ENCODE measurements at places on chromosomes 3 and 15.

DNA sequence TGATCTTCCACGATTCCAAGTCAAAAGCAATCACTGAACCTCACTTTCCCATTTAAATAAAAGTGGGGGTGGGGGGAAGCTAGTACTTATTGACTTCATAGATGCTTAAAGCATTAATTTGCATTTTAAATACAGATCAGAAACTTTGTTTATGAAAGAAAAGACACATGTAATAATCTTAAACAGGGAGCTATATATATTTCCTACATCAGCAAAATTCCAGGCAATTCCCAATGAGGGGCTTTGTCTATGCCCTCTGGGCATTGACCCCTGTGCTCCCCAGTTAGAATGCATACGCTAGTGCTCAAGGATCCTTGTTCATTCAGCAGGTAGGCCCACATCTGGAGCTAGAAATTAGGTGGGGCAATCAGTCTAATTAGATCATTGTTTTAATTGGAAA is 20.0 kb downstream of the SERPINI2 start:
- DNase-seq, result no peak

- no peak for DNase-seq
These were observed 2.0 kb upstream of the PDE8A start for GRCh38 chr15:84979651-84980050.

DNA sequence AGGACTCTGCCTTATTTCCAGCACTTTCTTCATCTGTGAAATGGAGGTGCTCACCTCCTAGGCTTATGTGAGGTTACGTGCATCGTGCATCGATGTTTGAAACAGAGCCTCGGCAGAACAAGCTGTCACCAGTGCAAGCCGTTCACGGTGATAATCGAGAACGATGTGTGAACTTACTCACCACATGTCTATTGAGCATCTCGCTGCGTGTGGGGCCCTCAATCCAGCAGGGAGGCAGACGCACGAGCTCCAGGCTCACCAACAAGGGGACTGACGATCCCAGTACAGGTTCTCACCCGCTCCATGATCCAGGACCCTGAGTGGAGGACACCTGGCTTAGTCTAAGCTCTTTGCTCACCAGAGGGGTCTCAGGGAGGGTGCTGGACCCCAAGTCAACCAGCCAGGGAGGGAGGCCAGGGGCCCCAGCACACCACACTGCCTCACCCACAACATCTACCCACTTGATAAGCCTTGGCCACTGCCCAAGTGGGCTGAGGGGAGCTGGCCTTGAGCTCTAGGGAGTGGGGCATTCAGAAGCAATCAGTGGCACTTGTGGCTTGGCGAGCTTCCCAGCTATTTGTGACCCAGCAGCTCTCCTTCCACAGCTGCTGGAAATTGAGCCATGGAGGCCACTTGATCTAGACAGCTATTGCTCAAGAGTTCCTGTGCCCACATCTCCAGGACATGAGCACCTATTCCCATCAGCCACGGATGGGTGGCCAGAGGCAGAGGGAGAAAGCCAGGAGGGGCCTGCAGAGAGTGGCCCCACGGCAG is 34.4 kb upstream of the SLC6A1 start:
- DNase-seq, result no peak

DNA sequence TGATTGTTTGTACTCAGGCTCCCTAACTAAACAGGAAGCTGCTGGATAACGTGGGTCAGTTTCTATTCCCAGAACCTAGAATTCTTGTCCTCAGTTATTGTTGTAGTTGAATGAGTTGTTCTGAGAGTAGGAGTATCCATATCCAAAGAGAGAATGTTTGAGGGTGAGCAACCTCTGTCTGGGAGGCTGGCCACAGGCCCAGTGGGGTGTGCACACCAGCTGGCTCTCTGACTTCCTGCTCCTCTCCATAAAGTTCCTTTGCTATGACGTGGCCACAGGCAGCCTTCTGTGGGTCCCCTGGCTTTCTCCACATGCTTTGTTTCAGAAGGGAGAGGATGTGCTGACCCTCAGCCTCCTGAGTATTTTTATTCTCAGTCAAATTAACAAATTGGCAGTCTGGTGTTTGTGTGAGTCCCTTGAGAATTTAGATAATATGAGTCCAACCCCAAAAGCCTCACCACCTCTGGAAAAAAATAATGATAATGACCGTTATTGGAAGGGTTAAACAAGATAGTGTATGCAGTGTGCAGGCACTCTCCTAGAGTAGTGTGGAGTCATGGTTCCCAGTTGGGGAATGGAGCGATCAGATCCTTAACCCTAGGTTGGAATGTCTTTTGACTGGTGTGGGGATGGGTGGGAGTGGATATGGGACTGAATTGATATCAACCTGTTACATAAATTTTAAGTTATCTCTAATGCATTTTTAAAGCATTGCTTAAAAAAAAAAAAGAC is 47.6 kb upstream of the MED12L start:
- no peak for DNase-seq
